ENCODE measurements at places on chromosomes 13 and 19. TPM values are rescaled to one million over a fixed set of nuclear protein-coding genes. Genes with fewer than 3 reads are reported as not detected.

Gene IGSF23
- polyA plus RNA-seq: 2.0 TPM

DNA sequence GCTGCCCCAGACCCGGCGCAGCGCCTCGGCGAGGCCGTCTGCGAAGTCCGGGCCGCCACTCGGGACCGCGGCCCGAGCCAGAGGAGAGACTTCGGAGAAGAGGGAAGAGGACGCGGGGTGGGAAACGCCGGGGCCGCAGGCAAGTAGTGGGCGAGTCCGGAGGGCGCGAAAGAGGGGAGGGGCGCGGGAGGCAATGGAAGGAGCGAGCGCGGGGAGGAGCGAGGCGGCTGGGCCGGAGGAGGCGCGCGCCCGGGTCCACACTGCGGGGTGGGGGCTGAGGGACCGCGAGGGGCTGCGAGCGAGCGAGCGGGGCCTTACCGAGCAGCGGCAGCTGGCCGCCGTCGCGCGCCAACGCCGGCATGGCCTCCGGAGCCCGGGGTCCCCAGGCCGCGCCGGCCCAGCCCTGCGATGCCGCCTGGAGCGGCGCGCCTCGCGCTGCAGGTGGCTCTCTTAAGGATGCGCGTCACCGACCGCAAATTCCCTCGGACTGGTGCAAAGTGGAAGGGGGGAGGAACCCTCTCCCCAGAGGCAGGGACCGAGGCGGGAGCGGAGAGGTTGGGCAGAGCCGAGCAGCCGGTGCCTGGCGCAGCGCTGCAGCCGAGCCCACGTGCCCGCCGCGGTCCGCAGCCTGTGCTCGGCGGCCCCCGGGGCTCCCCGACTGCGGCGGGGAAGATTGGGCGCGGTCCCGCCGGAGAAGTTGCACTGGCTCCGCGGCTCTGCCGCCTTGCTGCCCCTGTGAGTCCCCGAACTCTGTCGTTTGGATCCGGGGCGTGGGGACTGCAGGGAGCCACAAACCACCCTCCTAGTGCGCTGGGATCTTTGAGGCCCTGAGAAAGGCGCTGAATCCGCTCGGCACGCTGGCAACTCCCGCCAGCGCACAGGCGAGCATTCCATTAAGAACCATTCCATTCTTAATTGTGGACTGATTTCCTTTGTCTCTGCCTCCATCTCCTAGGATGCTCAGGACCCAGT lies at the start of gene FLT3:
FLT3 (minus strand) TSS at position 427 of the 972 bp plus-strand sequence; CDS start at position 361, 66 bp downstream.
- DNase-seq: peak; percentile 48

- no peak for DNase-seq
These were observed 63.9 kb downstream of the DACH1 start for GRCh38 chr13:71803066-71803465.

- DNase-seq: no peak
These were observed 292.7 kb downstream of the MYO16 start for GRCh38 chr13:108922108-108922507.

GRCh38 chr19:18795540-18795939 lies 4.4 kb upstream of the COMP start:
- DNase-seq: no peak

All from renal pelvis (tissue), 12 donors.